ENCODE measurements at places on chromosomes 11 and 22.

GRCh38 chr11:120792306-120792705 lies 231.6 kb upstream of the TBCEL start:
- no peak for DNase-seq
- H3K4me3 ChIP-seq: no peak overlapping the region
- no peaks in the 10 kb centered on the region for H3K4me1 ChIP-seq

GRCh38 chr22:47335958-47336357 lies 573.5 kb downstream of the TBC1D22A start:
- no peaks in the 10 kb centered on the region for H3K36me3 ChIP-seq
- no peak overlapping the region for H3K4me3 ChIP-seq
- no peak overlapping the region for H3K27ac ChIP-seq
- no peaks in the 10 kb centered on the region for H3K27me3 ChIP-seq

DNA sequence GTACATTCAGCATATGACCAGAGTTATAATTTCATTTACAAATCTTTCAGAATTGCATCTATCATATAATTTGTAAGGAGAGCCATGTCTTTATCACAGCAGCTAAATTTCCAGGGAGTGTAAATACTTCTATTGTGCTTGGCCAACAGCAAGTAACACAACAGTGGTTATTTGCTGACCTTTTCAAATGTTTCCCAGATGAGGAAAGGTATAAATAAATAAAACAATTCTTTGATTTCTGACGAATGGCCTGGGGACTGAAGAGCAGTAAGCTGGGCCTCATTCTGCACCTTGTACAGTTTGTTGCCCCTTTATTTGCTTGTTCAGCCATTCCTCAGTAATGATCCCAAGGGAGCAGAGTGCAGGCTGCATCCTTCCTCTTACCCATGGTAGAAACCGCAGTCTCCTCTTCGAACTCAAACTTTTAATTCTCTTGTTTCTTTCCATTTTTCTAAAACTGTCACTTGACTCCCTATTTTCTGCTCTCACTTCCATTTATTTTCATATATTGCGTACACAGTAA lies 132.8 kb downstream of the DDX10 start:
- H3K4me3 ChIP-seq: no peak overlapping the region
- no peaks in the 10 kb centered on the region for H3K36me3 ChIP-seq
- no peaks in the 10 kb centered on the region for H3K27me3 ChIP-seq
- no peak overlapping the region for H3K27ac ChIP-seq
- DNase-seq: no peak

DNA sequence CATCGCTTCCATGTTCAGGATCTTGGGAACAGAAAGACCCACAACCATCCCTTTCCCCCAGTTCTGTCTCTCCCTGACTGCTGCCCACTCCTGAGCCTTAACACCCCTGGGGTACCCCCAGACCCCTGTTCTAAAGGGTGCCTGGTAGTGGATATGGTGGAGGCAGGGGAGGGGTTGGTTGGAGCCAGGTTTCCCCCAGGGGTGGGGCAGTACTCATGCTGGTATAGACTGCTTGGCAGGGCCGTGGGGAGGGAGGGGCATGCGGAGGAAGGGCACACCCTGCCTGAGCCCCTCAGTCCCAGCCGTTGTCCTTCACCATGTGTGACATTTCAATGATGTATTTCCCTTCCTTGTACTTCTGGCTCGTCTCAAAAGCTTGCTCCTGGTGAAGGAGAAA lies 4.0 kb downstream of the YPEL4 start:
- H3K27ac ChIP-seq: no peak overlapping the region
- no peak for DNase-seq
- peaks cover 14% of the 10 kb centered on the region for H3K4me1 ChIP-seq

Measured in RWPE2 (cell line).